CD4-positive, alpha-beta T cell (primary cell): ENCODE measurements at places on chromosomes 1 and 21.

DNA sequence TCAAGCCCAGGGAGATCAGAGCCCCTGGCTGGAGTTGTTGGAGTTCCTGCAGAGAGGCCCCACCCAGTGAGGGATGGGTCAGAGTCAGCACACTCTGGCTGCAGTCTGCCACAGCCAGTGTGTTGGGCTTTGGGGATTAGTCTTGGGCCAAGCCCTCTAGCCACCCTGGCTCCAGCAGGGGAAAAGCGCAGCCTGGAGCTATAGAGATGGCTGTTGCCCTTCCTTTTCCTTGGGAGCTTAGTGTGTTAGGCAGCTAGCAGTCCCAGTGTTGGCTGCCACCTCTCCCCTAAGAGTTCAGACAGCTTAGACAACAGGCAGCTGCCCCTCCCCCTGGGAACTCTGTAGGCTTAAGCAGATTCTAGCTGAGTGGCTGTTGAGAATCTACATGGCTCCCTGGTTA, 45.1 kb downstream of the DPT start:
- no peak for DNase-seq

DNA sequence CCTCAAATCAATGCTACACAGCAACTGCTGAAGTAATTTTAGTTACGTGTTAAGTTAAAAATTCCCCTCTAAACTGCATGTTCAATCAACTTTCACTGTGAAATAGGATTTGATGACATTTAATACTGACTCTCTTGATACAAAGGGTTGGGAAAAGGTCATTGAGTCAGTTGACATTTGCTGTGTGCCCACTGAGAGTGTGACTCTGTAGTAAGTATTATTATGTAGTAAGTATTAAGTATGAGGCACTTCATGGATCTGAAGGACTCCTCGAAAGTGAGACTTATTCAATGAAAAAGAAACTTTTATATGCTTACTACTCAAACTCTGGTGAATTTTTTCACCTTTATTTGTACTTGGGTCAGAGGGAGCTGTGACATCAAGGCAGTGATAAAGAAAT, 83.1 kb upstream of the S1PR1 start:
- DNase-seq = no peak

DNA sequence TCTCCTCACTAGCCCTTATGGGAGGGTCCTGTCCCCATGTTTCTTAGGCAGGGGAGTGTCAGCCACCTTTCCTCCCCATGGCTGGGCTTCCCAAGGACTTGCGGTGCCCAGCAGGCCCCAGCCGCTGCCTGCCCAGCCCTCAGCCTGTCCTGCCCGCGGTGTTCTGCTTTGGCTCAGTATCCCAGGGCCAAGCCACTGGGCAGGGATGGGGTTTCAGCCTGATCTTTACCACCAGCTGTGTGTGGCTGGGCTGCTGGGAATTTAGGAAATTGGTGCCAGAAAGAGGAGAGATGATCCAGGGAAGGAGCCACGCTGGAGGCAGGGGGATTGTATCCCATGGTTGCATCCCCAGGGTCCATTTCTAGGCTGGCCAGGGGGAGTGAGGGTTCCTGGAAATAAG, 6.9 kb upstream of the IGFN1 start:
- DNase-seq = no peak

DNA sequence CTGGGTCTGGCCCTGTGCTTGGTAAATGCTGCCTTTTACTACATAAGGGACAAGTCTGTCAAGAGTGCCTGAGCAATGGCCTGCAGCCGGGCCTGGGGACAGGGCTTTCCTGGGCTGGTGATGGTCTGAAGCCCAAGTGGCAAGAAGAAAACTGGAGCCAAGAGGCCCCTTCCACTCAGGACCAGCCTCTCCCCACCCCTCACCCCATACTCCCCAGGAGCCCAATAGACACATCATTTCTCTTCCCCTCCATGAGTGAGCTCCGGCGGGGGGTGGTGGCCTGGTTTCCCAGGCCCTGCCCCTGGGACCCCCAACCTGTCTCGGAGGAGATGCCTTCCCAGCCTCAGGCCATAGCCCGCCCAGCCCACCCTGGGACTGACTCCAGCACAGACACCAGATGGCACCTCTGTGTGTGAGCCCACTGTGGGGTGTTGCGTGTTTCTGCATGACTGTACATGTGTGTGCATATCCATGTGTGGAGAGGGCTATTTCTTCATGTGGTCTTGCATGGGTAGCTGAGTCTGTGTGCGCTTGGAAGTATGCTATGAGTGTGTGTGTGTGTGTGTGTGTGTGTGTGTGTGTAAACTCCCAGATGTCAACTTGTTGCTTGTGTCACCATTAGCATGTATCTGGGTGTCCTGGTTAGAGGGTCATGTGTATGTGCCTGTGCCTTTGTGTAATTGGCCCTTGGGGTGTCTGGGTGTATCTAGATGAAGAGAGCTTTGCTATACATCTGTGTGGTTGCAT, 14.3 kb upstream of the LRP8 start:
- no peak for DNase-seq

DNA sequence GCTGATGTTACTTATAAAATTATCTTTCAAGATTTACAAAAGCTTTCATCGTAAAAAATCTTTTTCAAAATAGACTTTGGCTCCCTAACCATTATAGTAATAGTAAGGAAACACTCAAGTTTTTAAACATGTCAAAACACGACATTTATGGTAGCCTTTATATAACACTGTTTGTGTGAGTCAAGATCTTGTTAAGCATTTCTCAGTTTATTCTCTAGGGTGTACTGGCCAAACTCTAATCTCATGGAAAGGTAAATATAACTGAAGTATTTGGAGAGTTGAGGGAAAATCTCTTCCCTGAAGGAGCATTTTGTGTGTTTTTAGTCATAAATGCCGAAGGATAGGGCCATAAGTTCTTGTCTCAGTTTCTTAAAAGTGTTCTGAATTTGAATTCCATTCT, 790.9 kb upstream of the NCAM2 start:
- no peak for DNase-seq

DNA sequence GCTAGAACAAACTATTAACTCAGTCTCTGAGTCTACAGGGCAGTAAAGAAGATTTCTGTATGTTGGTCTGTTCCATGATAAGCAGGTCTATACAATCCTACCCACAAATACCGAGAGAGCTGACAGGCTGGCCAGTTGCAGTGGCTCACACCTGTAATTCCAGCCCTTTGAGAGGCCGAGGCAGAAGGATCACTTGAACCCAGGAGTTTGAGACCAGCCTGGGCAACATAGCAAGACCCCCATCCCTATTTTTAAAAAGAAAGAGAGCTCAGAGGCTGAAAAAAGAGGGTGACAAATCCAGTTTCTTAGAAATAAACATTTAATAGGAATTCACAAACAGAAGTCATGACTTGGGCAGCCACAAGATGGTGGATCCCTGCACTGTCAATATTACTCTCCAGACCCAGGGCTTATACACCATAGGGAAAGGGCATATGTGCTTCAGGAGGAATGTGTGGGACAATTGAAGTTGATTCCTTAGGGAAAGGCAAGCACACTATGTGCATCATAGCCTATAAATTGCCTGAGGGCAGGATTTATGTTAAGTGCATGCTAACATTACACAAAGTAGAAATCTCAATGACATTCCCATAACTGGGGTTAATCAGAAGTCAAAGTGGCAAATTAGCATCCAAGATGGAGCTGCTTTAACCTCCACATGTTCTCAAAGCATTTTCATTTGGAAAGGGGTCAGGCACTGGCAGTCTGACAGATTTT, 66.8 kb downstream of the SLC16A1 start:
- no peak for DNase-seq

GRCh38 chr1:45429561-45430159, 61.3 kb downstream of the TESK2 start:
- DNase-seq = no peak

- DNase-seq = no peak
These were observed 23.9 kb downstream of the INPP5B start for GRCh38 chr1:37922767-37923550.

GRCh38 chr1:156118177-156118868, 3.8 kb downstream of the LMNA start:
- no peak for DNase-seq

- no peak for DNase-seq
These were observed 10.0 kb downstream of the CC2D1B start for GRCh38 chr1:52355847-52356505.

- no peak for DNase-seq
These were observed 39.3 kb downstream of the NAV1 start for GRCh38 chr1:201578008-201578888.

DNA sequence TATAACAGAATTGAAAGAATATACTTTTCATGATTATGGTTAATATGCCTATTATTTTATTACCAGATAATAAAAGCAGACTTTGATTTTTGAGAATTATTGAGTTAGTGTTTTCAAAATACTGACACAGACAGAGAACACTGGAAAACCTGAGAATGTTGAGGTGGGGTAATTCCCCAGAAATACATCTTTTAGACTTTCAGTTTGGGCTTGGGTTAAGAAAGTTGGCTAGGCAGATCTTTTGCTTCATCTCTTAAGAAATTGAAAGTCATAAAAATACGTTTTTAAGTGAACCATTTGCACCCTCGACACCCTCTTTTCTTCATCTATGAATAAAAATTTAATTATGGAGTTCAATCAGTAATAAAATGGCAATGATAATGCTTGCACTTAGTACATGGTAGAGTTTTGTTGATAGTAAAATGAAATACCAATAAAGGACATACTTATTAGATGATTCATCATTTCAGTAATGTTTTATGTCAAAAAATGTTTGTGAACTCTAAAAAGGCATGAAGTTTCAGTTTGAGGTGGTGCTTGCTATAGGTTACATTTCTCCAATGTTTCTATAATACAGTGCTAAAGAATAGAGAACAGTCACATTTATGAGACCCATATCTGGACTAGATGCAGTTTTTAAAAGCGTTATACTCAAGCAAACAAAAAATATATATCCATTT, 1.9 kb upstream of the SAMSN1 start:
- DNase-seq = no peak

DNA sequence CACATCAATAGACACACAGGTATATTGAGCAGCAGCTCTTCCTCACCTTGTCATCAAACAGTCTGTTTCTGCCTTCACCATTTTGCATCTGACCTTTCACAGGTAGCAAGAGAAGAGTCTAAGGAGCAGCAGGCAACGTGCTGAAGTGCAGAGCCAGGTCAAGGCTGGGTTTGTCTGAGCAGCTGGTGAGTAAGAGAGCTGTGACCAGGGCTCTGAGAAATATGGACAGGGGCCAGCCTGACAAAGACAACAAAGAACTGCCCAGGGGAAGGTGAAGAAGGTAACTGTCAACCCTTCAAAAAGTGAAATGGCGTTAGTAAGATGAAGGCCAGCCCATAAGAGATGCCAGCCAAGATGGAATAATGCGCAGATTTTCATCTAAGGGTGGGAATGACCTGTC, 58.9 kb upstream of the LRRC8D start:
- no peak for DNase-seq

- no peak for DNase-seq
These were observed 40.3 kb downstream of the PLEKHA6 start for GRCh38 chr1:204319462-204319861.

DNA sequence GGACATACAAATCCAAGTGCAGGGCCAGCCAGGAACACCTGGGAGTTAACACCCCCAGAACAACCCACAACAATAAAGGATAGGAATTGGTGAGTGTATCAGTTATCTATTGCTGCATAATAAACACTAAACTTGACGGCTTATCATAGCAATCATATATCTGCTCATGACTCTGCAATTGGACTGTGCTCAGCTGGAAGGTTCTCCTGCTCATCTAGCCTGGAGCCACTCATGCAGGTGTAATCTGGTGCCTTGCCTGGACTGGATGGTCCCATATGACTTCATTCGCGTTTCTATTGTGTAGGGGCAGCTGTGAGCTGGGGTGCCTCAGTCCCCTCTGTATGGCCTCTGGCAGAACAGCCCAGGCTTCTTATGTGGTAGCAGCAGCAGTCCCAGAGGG, 76.3 kb upstream of the KLHDC7A start:
- no peak for DNase-seq

DNA sequence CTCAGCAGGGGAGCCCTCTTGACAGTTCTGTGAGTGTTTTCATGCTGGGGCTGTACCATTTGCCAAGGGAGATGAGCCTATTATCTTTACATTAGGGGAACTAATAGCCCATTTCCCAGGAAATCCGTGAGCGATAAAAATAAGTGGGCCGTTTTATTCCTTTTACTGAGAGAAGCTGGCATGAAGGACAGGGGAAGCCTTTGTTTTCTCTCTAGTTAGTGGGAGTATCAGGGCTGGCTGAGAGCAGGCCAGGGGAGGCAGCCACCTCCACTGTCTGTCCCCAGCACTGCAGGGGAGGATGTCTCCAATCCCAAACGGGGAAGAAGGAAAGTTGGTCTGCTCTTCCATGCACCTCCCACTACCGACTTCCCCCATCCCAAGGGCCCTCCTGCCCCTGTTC, 2.5 kb downstream of the UBL4B start:
- no peak for DNase-seq

GRCh38 chr1:241145881-241146280, 211.1 kb downstream of the RGS7 start:
- DNase-seq = no peak

GRCh38 chr21:32538147-32538792, 47.1 kb downstream of the TCP10L start:
- peak; percentile 27 for DNase-seq

DNA sequence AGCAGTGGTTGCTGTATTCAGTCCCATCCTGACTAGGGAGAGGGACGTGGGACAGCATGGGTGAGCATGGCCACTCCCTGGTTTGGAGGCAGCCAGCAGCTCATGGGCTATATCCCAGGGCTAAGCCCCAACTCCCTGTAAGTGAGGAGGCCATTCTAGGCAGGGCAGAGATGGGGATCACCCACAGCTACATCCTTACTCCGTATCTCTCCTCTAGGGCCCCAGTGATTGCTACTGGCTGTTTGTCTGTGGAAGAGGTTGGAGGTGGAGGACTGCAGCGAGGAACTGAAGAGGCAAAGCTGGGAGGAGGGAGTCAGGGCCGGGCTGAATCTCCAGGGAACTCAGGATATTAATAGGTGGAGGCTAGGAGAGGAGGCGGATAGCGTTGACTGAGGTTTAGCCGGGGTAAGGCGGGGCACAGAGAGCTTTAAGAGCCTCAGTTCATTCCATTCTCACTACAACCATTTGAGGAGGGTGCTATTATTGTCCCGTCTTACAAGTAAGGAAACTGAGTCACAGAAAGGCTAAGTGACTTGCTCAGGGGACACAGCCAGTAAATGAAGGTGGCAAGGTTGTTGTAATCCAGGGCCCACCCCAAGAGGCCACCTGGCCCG, 6.8 kb downstream of the OLIG2 start:
- DNase-seq = no peak

GRCh38 chr21:19029816-19030215, 626.2 kb upstream of the TMPRSS15 start:
- no peak for DNase-seq

- DNase-seq = peak; percentile 67
These were observed 11.1 kb downstream of the ADPRS start for GRCh38 chr1:36099681-36100341.

GRCh38 chr1:118217141-118217838, 32.3 kb upstream of the SPAG17 start:
- DNase-seq = no peak

- no peak for DNase-seq
These were observed 6.4 kb upstream of the TACSTD2 start for GRCh38 chr1:58583496-58583895.

GRCh38 chr21:44865561-44866280, 7.8 kb downstream of the PTTG1IP start:
- DNase-seq = no peak

GRCh38 chr1:220271706-220272046, 577 bp downstream of the RAB3GAP2 start:
- no peak for DNase-seq

- DNase-seq = no peak
These were observed 94.1 kb downstream of the CLDN17 start for GRCh38 chr21:30072496-30072895.

GRCh38 chr1:88074661-88075060, 609.4 kb upstream of the PKN2 start:
- no peak for DNase-seq
